ENCODE measurements at places on chromosomes 12 and 14. TPM values are rescaled to one million over a fixed set of nuclear protein-coding genes. Genes with fewer than 3 reads are reported as not detected.

The PPP4R4 gene
- 0.29 TPM for total RNA-seq

The RND1 gene
- total RNA-seq, result 5.1 TPM

The GPR132 gene
- 0.60 TPM for total RNA-seq

The MGP gene
- not detected for total RNA-seq

The ENO2 gene
- total RNA-seq, result 40.3 TPM

The NTS gene
- total RNA-seq, result 56.8 TPM

The PTPRB gene
- total RNA-seq, result 0.69 TPM

The STXBP6 gene
- 1.9 TPM for total RNA-seq

The PSEN1 gene
- 63.9 TPM for total RNA-seq

The ASCL1 gene
- total RNA-seq, result not detected

The TMEM121 gene
- total RNA-seq, result 8.0 TPM

The SPTB gene
- 1.5 TPM for total RNA-seq

The CCDC197 gene
- total RNA-seq, result not detected

The TTC9 gene
- 2.8 TPM for total RNA-seq

The PPFIA2 gene
- not detected for total RNA-seq

The ASCL4 gene
- total RNA-seq, result not detected

The NTF3 gene
- total RNA-seq, result not detected

The MAP1LC3B2 gene
- total RNA-seq, result 1.3 TPM

The HIP1R gene
- total RNA-seq, result 26.8 TPM

The CCDC38 gene
- 0.07 TPM for total RNA-seq

The SERPINA6 gene
- 1.1 TPM for total RNA-seq

The FOXA1 gene
- total RNA-seq, result 5.1 TPM

The TMTC1 gene
- total RNA-seq, result 0.03 TPM

The TOMM20L gene
- not detected for total RNA-seq

The VRTN gene
- total RNA-seq, result 0.03 TPM

The ABCD2 gene
- not detected for total RNA-seq

The SERPINA3 gene
- 12.5 TPM for total RNA-seq

The RPL10L gene
- not detected for total RNA-seq

The CCDC63 gene
- total RNA-seq, result 0.03 TPM

The CYP46A1 gene
- 0.09 TPM for total RNA-seq

The CLEC14A gene
- total RNA-seq, result not detected

The ESR2 gene
- 0.08 TPM for total RNA-seq

The ASB2 gene
- total RNA-seq, result 0.44 TPM

The CKB gene
- total RNA-seq, result 147 TPM

The TESPA1 gene
- total RNA-seq, result not detected

The SERPINA9 gene
- total RNA-seq, result not detected

The ALDH6A1 gene
- 2.4 TPM for total RNA-seq

The COA8 gene
- 53.3 TPM for total RNA-seq

The STRAP gene
- total RNA-seq, result 194 TPM

The NKX2-8 gene
- total RNA-seq, result 4.0 TPM

The CACNB3 gene
- total RNA-seq, result 31.4 TPM

The KRT77 gene
- total RNA-seq, result not detected

The KRT83 gene
- total RNA-seq, result 5.7 TPM

The SYNE2 gene
- total RNA-seq, result 10.3 TPM

The PUS7L gene
- total RNA-seq, result 4.4 TPM

The KCNH5 gene
- total RNA-seq, result not detected

The LTBR gene
- total RNA-seq, result 246 TPM

The RNASE12 gene
- not detected for total RNA-seq
